ENCODE measurements at places on chromosomes 12 and 14. TPM values are rescaled to one million over a fixed set of nuclear protein-coding genes. Genes with fewer than 3 reads are reported as not detected.

The GPR65 gene
- total RNA-seq, result not detected

The FOXA1 gene
- total RNA-seq, result 35.8 TPM

The ST8SIA1 gene
- 0.23 TPM for total RNA-seq

The LTBP2 gene
- total RNA-seq, result 28.1 TPM

The TMEM132C gene
- total RNA-seq, result not detected

The DBX2 gene
- not detected for total RNA-seq

The ZCRB1 gene
- total RNA-seq, result 32.7 TPM

The FAM222A gene
- total RNA-seq, result 0.46 TPM

The LTB4R2 gene
- 59.3 TPM for total RNA-seq

The USP5 gene
- 72.2 TPM for total RNA-seq

The CCDC38 gene
- total RNA-seq, result not detected

The CISTR gene
- total RNA-seq, result not detected

The TAS2R42 gene
- not detected for total RNA-seq

The HIP1R gene
- 50.5 TPM for total RNA-seq

The CLEC14A gene
- total RNA-seq, result 0.05 TPM

The MSI1 gene
- not detected for total RNA-seq

The NANOG gene
- total RNA-seq, result under 0.01 TPM

The APOF gene
- not detected for total RNA-seq

The DLK1 gene
- total RNA-seq, result not detected

The JKAMP gene
- total RNA-seq, result 48.8 TPM

The BBOF1 gene
- total RNA-seq, result 2.7 TPM

The SLC4A8 gene
- total RNA-seq, result 0.28 TPM

The REP15 gene
- total RNA-seq, result 0.78 TPM

The GYS2 gene
- total RNA-seq, result not detected

The TMEM63C gene
- 22.3 TPM for total RNA-seq
